ENCODE measurements at places on chromosomes 2 and 18.

DNA sequence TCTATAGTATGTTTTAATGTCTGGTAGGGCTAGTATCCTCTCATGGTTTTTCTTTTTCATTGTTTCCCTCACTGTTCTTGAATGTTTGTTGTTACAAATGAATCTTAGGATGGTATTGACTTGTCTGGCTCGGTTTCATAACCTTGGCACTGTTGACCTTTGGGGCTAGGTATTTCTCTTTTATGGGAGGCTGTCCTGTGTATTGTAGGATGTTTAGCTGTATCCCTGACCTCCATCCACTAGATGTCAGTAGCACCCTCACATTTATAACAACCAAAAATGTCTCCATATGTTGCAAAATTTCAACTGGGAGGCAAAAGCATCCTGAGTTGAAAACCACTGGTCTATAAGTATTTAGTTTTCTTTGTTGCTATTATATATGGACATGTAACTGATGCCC, 7.0 kb upstream of the AOX1 start:
- no peak for DNase-seq

DNA sequence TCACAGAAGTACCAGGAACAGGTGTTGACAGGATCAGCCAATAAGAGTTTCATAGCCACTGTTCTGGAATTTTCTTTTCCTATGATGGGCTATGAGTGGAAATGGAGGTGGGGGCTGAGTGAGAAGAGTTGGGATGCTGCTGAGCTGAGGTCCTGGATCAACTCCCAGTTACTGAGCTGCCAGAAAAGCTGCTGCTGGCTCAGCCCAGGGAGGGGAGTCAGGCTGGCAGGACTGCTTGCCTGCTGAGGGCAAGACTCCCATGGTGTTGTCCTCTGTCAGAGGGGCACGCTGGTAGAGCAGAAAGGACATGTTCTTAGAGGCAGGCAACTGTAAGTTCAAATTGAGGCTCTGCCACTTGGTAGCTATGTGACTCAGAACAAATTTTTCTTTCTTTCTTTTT, 11.8 kb downstream of the TPGS2 start:
- DNase-seq: no peak

DNA sequence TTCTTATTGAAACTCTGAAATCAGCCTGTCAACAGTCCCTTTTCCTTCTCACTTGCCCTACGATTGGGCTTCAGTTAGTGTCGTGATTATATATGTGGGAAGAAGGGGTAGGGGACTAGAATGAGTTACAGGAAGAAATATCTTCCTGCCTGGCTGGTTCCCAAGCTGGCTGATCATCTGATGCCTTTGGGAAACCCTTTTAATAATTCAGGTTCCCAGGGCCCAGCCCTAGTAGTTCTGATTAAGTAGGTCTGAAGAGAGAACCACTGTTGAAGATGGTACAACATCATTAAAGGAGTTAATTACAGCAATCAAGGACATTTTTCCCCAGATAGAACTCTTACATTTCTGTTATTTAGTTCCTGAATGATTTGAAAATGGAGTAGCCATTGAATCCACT, 110.1 kb upstream of the EML6 start:
- no peak for DNase-seq

GRCh38 chr2:3578987-3579386, 3.9 kb downstream of the RPS7 start:
- DNase-seq: no peak

- no peak for DNase-seq
Observed at GRCh38 chr18:60134806-60135205, 235.0 kb downstream of the PMAIP1 start.

- no peak for DNase-seq
Observed at GRCh38 chr2:192206399-192206798, 11.7 kb upstream of the TMEFF2 start.

GRCh38 chr2:23327416-23327815, 57.6 kb upstream of the KLHL29 start:
- DNase-seq: no peak

GRCh38 chr2:49049161-49049560, 105.2 kb downstream of the FSHR start:
- no peak for DNase-seq

GRCh38 chr18:35458677-35459441, 38.9 kb downstream of the INO80C start:
- DNase-seq: no peak

GRCh38 chr2:39975476-39976020, 196.5 kb upstream of the THUMPD2 start:
- no peak for DNase-seq

GRCh38 chr2:210269148-210269547, 43.9 kb upstream of the ACADL start:
- DNase-seq: no peak

- DNase-seq: no peak
Observed at GRCh38 chr2:20989404-20989803, 54.5 kb downstream of the APOB start.

GRCh38 chr2:216989340-216990129, 129.7 kb upstream of the TNP1 start:
- DNase-seq: peak; percentile 11

GRCh38 chr2:12970861-12971260, 254.1 kb downstream of the TRIB2 start:
- DNase-seq: peak; percentile 56

GRCh38 chr2:14743861-14744260, 111.3 kb downstream of the LRATD1 start:
- no peak for DNase-seq

- no peak for DNase-seq
Observed at GRCh38 chr2:3299703-3300102, 77.9 kb downstream of the EIPR1 start.

GRCh38 chr2:102037681-102038080, 45.9 kb downstream of the IL1R2 start:
- DNase-seq: peak; percentile 74

GRCh38 chr2:232502911-232503808, 15.5 kb upstream of the ECEL1 start:
- DNase-seq: no peak

GRCh38 chr2:39735648-39736047, 43.4 kb downstream of the THUMPD2 start:
- no peak for DNase-seq

GRCh38 chr18:69567813-69568488, 167.3 kb downstream of the DOK6 start:
- DNase-seq: no peak

GRCh38 chr18:24937639-24938275, 414.2 kb downstream of the ZNF521 start:
- DNase-seq: no peak

DNA sequence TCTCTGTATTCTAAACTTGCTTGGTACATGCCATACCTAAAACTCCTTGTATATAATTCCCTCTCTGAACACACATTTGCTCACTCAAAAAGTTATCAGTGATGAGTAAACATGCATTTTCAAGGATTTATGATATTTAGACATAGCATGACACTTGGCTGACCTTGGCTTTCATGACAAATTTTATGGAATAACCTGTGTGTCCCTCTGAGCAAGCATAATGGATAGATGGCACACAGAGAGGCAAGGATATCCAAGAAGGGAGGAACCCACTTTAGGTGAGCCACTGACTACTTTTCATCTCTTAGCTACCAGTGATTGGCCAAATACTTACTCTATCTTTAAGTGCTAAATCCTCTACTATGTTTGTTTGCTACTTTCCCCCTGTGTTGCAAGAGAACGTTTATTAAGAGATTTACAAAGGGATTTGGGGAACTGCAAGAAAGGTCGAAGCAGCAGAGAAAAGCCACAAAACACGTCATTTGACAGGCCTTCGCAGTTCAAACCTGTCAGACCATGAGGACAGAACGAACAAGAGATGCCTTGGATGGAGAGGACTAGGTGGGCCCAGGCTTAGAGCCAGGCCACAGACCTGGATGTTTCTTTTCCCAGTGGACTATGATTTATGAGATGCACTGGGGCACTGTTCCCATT, 379.9 kb downstream of the NBAS start:
- DNase-seq: no peak

GRCh38 chr2:121489284-121489683, 41.4 kb upstream of the RNU4ATAC start:
- no peak for DNase-seq

GRCh38 chr2:104599787-104600510, 254.0 kb upstream of the POU3F3 start:
- DNase-seq: no peak

DNA sequence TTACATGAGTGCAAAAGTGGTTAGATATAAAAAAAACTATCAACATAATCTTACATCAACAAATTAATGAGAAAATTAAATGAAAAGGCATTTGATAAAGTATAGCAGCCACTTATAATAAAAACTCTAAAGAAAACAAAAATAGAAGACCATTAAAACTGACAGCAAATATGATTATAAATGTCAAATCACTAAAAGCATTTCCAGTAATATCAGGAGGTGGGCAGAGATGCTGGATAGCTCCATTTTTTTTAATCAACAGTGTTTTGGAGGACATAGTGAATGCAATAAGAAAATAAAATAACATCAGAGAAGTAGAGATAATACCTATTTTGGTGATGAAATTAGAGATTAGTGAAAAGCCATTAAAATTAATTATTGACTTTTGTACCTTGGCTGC, 173.4 kb downstream of the LRRTM4 start:
- DNase-seq: no peak

- DNase-seq: no peak
Observed at GRCh38 chr2:241769819-241770184, 6.8 kb upstream of the GAL3ST2 start.

- DNase-seq: peak; percentile 17
Observed at GRCh38 chr2:181396256-181397123, 60.7 kb upstream of the ITGA4 start.

DNA sequence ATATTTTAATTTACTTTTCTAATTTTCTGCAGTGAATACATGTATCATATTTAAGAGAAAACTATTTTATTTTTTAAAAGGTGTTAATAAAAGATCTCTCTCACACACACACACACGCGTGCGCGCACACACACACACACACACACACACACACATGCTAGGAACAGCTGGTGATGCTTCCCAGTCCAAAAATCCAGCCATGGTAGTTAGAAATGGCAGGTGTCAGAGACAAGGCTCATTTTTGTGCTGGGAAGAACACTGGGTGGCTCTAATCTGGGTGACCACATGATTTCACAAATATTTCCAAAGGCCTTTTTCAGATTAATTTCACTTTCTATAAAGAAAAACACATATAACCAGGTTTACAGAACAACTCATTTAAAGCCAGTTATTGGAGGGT, 104.5 kb upstream of the NCK2 start:
- no peak for DNase-seq

DNA sequence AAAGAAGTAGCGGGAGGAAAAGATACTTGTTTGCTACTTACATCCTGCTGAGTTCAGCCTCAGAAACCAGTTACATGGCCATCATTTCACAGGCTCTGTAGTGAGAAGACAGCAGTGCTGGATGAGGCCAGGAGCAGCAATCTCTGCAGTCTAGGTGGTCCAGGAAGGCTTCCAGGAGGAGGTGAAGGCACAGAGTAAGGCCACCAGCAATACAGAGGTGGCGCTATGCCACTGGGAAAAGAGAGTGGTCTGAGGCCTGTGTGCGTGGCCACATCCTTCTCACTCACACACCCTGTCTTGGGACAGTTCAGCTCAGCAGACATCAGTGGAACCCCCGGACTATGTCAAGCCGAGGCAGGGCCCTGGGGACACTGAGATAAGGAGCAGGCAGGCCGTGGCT, 162.7 kb downstream of the KLHL29 start:
- DNase-seq: no peak

- peak; percentile 10 for DNase-seq
Observed at GRCh38 chr2:177489719-177490301, 97.2 kb downstream of the AGPS start.

- no peak for DNase-seq
Observed at GRCh38 chr2:18800240-18800971, 211.0 kb upstream of the NT5C1B start.

DNA sequence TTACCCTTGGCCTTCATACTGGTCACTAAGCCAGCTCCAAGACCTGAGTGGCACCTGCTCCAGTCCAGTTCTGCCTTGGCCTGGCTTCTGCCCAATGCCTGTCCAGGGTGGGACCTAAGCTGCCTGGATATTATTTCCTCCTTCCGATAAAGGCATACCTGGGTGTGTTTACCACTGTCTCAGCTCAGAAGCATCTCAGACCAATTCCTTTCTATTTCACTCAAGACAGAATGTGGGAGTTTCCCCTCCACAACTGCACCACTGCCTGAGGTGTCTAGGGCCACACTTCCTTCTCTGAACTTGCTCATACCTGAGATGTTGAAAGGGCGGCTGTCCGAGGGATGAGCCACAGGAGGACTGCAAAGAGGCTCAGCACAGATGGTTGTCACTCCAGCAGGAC, 18.4 kb upstream of the CAB39 start:
- DNase-seq: no peak

- DNase-seq: no peak
Observed at GRCh38 chr2:128445523-128445900, 126.8 kb upstream of the HS6ST1 start.

GRCh38 chr2:66508484-66509071, 73.7 kb downstream of the MEIS1 start:
- no peak for DNase-seq

DNA sequence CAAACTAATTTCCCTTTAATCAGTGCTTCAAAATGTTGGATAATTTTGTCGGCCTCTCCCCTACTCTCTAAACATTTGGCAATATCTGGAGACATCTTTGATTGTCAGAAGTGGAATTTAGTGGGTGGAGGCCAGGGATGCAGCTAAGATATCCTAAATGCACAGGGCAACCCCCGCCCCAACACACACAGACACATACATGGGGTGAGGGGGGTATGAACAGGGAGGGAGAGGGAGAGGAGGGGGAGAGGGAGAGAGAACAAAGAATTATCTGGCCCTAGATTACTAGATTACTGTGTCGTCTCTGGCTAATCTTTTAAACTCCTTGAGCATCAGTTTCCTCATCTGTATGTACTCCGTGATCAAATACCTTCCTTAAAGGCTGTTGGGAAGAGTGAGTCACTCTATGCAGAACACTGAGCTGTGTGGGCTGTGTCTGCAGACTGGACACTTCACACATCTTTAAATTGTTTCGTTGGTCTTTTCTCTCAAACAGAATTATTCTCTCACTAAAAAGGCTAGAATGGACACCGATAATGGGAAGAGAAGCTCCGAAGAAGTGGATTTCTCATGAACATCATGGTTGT, 2.9 kb downstream of the RNF149 start:
- DNase-seq: peak; percentile 17

- DNase-seq: no peak
Observed at GRCh38 chr18:2396162-2396505, 175.2 kb downstream of the METTL4 start.

DNA sequence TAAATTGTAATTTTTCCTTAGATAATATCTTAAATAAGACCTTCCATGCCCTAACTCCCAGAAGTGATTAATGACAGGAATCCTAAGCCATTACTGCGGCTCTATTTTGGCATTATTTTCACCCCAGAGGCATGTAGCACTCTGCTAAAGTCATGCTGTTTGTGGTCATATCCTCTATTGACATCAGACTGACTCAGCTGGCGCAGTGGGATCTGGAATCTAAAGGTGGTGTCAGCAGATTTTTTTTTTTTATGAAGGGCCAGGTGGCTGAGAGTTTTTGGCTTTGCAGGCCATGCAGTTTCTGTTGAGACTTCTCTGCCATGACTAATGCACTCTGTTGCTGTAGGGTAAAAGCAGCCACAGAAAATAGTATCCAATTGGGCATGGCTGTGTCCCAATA, 64.1 kb upstream of the ACVR1C start:
- peak; percentile 45 for DNase-seq

Measured in AG09309 (cell line).